HFF-Myc (cell line): ENCODE measurements at places on chromosomes 12 and 14.
A peak's percentile ranks its signal among the peaks of the same experiment; 100 is the strongest.

DNA sequence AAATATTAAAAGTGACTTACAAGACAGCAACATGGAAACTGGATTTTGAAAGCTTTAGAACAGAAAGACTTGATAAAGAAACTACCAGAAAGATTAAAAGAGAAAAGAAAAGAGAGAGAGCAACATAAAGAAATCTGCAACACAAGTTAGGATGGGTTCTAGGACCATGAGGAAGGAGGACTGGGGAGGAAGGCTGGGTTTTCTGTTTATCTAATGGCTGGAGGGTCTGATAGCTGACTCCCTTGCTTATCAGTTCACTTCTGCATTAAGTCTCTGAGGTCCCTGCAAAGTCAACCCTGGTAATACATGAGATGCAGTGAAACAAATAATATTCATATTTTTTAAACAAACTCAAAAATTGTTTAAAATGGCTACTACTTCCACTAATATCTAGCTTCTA is 90.1 kb downstream of the RPAP3 start:
- DNase-seq, result no peak

GRCh38 chr14:64746298-64747250 is 42.4 kb downstream of the PLEKHG3 start:
- DNase-seq, result no peak

DNA sequence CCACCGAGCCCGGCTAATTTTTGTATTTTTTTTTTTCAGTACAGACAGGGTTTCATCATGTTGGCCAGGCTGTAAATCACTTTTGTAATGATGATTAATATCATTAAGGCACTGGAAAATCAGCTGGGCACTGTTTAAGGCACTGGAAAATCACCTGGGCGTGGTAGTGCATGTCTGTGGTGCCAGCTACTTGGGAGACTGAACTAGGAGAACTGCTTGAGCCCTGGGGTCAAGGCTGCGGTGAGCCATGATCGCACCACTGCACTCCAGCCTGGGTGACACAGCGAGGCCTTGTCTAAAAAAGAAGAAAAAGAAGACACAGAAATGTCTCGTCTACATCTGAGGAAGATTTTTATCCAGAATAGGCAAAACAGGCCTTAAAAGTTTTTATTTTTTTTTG is 12.7 kb downstream of the SLC11A2 start:
- no peak for DNase-seq

DNA sequence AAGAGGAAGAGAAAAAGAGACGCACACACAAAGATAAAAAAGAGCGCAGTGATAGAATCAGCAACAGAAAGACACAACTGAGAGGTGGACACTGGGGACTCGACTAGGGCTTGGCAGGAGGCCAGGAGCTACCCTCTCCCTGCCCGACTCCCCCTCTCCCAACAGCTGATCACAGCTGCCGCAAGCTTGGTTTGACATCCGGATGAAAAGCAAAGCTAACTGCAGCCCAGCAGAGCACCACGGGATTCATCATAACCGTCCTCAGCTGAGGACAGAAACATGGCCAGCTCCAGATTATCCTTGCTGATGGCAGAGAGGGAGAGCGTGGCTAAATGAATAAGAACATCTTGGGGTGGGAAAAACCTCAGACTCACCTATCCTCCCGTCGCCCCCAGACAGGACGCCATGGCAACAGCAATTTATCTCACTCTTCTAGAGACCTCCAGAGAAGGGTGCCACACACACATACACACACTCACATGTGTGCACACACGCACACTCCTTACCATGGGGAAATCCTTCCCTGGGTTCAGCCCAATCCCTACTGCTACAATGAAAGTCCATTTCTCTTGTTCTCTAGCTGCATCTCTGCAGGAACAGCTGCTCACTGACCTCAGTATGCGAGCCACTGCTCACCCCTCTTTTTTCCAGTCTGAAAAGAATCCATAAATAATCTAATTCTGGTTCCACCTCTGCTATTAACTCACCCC is 135.3 kb downstream of the NTF3 start:
- DNase-seq, result no peak

- DNase-seq, result no peak
These were observed 597 bp upstream of the DYNC1H1 start for GRCh38 chr14:101963656-101964296.

DNA sequence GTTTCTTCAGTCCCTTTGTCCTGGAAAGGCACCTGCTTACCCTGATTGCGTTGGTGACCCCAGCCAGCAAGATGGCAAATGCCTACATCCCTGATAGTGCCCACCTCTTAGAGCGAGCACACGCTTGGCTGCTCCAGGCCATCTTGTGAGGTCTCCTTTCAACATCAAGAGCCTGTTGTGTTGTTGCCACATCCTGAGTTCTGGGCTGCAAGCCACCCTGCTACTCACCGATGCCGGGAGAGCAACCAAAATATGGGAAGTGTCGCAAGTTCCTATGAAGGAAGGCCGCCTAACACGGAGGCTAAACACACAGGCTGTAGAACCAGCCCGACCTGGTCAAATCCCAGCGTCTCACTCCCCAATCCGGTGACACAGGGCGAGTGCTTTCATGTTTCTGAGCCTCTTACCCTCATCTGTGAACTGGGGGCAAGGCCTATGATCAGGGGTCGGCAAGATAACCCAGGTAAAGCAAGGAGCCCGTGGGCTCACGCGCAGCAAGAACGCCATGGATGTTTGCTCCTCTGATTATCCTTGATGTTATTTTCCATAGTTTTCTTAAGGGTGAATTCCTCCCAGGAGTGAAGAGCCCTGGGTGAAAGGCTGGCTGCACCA is 98.4 kb downstream of the LGMN start:
- DNase-seq, result no peak

DNA sequence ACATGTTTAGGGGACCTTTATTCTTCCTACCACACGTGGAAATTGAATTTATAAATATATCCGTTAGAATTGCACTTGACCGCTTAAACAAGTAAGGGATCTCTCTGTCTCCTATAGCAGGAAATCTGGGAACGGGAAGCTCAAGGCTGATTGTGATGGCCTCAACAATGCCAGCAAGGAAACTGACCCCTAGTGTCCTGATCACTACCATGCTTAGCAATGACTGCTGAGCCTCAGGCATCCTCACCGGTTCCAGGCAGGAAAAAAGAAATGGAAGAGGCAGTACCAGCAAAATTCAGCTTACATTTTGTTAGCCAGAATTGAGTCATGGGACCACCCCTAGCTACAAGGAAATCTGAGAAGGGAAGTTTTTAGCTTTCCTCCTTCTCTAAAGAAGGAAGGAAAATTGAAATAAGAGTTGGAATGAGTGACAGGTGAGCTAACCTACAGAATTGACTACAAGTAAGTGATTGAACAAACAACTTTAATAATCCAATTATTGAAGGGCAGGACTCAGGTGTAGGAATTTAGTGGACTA is 43.9 kb upstream of the AMN1 start:
- DNase-seq, result no peak

- DNase-seq, result no peak
These were observed 41.0 kb upstream of the RGS6 start for GRCh38 chr14:71891185-71891584.

- DNase-seq, result no peak
These were observed 53.3 kb downstream of the IRAK3 start for GRCh38 chr12:66242311-66242710.

DNA sequence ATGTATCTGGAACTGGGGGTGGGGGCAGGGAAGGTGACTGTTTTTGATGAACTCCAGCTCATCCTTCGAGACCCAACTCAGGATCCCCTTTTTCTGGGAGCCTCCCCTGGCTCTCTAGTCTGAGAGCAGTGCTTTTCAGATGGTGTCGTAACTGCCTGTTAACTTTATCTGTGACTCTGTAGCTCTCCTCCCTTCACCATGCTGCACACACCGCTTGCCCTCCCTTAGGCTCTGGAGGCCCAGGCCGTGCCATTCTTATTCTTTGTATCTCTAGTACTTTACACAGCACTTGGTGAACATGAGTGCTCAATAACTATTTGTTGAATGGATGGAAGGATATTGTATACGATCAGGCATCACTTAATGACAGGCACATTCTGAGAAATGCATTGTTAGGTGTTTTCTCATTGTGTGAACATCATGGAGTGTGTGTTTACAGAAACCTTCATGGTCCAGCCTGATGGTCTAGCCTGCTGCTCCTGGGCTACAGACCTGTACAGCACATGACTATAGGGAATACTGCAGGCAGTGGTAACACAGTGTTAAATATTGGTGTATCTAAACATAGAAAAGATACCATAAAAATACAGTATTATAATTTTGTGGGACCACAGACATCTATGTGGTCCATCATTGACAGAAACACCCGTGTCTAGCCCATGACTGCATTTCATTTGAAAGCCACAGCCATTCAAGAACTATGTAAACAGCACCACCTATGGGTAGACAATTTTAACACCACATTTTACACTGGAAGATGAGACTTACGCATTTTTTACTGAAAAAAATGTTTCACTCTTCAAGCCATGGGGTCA is 91.8 kb downstream of the EML1 start:
- DNase-seq, result peak; percentile 36

- no peak for DNase-seq
These were observed 10.1 kb downstream of the FBXL14 start for GRCh38 chr12:1584326-1584725.

GRCh38 chr12:102396276-102396675 is 84.1 kb downstream of the IGF1 start:
- DNase-seq, result no peak

DNA sequence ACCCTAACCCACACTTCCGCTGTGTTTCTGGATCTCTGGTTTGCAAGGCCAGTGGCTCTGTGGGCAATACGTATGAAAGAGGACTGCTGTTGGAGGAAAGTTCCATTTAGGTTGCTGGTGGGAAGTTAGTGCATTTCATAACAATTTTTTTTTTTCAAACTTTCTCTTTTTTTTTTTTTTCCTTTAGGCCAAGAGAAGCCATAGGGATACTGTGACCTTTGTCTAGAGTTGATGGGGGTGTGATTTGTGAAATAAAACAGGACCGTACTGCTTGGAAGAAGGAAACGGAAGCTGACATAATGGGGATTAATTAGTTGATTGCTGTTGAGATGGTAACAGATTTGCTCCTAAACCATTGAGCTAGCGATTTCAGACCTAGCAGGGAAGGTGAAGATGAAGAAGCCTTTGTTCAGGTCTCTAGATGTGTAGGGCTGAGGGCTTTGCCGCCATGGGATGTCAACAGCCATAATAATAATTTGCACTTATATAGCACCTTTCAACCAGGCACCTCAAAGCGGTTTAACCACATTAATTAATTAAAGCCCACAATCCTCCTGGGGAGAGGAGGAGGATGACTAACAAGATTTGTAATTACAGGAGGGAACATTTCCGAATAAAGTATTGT is 315.3 kb downstream of the ZFP36L1 start:
- DNase-seq, result no peak

- peak; percentile 5 for DNase-seq
These were observed 225.2 kb downstream of the FUT8 start for GRCh38 chr14:65637780-65638179.

DNA sequence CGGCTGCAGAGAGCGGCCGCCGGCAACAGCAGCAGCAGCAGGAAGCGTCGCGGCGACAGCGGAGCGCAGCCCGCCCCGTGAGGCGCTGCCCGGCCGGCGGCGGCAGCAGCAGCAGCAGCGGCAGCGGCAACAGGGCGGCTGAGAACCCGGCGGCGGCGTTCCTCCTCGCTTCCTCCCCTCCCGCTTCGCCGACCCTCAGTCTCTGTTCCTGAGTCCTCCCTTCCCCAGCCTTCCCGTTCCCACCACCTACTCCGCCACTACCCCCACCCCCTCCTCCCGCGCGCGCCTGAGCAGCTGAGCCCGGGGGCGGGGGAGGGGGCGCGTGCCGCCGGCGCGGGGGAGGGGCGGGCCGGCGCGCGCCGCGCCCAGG is 310 bp downstream of the BICDL1 start:
- no peak for DNase-seq

- no peak for DNase-seq
These were observed 132.4 kb upstream of the CNTN1 start for GRCh38 chr12:40559865-40560264.

DNA sequence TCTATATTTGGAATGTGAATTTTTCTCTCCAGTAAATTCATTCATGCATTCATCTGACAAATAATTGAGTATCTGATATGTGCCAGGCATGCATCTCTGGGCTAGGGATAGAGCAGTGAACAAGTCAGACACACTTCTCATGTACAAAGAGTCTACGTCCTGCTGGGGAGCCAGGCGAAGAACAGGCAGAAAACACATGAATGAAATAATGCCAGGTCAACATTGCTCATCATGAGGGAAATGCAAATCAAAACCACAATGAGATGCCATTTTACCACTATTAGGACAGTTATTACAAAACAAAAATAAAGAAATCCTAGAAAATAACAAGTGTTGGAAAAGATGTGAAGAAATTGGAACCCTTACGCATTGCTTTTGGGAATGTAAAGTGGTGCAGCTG is 90.3 kb downstream of the PAX9 start:
- no peak for DNase-seq

GRCh38 chr14:84323450-84323849 is 1206.5 kb upstream of the FLRT2 start:
- no peak for DNase-seq

- DNase-seq, result no peak
These were observed 159.8 kb downstream of the TGFB3 start for GRCh38 chr14:75821831-75822521.

DNA sequence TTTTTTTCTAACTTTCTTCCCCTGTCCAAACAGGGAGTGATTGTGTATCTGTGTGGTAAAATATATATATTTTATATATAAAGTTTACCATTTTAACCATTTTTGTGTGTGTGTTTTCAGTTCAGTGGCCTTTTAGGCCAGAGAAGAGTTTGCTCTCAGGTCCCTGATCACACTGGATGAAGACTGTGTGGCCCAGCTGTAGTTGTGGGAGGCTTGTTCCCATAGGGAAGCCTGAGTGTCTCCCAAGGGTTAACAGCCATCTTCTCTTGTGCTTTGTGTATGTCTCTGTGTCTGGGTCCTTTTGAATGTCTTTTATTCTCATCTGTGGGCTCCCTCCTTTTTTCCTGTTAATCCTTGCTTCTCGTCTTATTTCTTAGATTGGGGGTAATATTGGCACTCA is 23.4 kb downstream of the CGRRF1 start:
- DNase-seq, result no peak

- no peak for DNase-seq
These were observed 1.2 kb downstream of the KHNYN start for GRCh38 chr14:24430682-24431568.

DNA sequence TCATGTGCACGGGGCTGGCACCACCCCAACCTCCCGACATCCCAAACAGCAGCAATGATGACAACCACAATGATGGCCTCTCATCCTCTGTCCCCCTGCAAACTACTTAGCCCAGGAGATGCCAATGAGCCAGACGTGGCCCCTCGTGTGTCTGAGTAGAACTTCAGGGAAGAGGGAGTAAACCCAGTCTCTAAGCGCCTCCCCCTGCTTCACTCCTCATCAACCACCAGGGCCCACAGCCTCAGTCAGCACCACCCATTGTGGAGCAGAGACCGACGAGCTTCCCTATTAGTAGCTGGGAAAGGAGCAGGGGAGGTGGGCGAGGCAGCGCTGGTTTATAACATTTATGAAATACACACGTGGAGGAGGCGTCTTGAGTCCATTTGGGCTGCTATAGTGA is 182.7 kb upstream of the SFSWAP start:
- DNase-seq, result no peak

- DNase-seq, result no peak
These were observed 690 bp upstream of the DTX3 start for GRCh38 chr12:57603815-57604453.

GRCh38 chr12:93417967-93418480 is 23.7 kb downstream of the UBE2N start:
- DNase-seq, result no peak
